T-helper 9 cell (primary cell): ENCODE measurements at places on chromosomes 11 and 22.

DNA sequence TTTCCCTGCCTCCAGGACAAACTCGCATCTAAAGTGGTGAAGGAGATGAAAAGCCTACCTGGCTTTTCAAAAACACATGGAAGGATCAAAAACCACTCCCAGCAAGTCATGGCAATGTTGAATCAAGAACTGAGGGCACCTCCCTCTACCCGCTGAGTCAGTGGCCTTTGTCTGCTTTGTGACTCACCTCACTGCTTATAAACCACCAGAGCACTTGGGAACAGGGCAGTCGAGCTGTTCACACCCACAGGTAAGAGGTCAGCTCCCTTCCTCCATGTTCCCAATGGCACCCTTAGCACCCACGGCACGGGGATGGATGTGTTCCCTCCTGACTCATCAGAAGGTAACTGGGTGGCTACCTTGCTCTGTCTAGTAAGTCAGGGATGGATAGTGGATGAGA is 21.7 kb downstream of the TENM4 start:
- no peak for DNase-seq

- DNase-seq, result no peak
Observed at GRCh38 chr11:75859614-75860013, 44.6 kb downstream of the UVRAG start.

GRCh38 chr11:1654388-1655167 is 25.0 kb downstream of the KRTAP5-5 start:
- no peak for DNase-seq

DNA sequence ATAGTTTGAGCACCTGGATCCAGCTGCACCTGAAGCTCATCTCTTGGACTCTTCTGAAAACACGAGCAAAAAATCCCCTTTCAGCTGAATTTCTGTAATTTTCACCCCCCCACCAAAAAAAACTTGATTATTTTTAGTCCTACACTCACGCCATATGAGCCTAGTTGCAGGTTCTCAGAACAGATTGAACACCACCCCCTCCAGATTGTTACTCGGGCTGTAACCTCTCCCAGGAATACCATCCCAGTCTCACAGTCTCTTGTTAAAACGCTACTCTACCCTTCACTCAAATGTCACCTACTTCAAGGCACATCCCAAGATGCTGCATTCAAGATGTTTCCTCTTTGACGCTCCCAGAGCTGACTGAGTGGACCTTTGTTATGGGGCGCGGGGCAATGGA is 96.3 kb upstream of the PRDM11 start:
- DNase-seq, result no peak

DNA sequence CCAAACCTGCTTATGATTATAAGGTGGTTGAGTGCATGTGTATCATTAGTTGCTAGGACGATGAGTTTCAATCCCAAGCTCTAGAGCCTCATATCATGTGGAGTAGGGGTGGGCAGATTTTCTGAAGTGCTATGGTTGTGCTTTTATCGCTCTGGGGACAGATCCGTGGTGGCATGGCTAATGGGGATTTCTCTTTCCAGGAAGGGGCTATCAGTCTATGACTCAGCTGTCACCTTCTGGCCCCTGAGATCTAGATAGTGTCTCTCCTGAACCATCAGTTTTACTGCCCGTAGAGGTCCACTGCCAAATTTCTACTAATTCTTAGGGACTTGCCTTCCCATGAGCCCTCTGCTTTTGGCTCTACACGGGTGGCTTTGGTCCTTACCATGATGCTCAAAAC is 51.8 kb downstream of the FDX1 start:
- no peak for DNase-seq

GRCh38 chr11:35083181-35083430 is 55.9 kb upstream of the CD44 start:
- DNase-seq, result no peak

DNA sequence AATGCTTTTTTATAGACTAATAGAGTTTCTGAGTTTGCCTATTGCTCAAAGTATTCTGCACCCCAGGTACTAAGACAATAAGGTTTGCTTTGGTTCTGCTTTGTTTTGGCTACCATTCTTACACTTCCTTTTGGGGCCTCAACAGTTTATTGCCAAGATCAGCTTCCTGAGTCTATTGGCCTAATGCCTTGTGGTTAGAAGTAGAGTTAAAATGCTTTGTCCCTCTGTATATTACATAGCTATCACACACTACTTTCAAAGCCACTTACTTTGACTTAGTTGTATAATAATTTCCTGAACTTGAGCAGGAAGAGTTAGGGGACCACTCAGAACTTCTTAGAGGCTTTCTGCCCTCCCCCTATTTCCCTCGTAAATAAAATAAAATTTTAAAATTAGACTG is 96.5 kb downstream of the DLG2 start:
- no peak for DNase-seq

DNA sequence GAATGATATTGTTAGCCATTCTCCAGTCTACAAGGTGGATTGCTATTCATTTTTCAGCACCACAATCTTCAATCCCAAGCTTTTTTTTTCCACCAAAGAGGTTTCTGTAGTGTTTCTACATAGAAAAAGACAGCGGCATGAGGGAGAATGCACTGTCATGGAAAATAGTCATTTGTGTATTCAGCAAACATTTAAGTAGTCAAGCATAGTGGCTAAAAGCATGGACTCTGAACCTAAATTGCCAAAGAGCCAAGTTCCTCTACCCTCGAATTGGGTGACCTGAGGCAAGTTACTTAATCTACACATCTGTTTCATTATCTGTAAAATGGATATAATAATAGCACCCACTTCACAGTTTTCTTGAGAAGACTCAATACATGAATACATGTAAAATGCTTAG is 14.2 kb downstream of the GAS2 start:
- DNase-seq, result no peak

GRCh38 chr11:112590764-112591163 is 330.1 kb upstream of the PLET1 start:
- no peak for DNase-seq

DNA sequence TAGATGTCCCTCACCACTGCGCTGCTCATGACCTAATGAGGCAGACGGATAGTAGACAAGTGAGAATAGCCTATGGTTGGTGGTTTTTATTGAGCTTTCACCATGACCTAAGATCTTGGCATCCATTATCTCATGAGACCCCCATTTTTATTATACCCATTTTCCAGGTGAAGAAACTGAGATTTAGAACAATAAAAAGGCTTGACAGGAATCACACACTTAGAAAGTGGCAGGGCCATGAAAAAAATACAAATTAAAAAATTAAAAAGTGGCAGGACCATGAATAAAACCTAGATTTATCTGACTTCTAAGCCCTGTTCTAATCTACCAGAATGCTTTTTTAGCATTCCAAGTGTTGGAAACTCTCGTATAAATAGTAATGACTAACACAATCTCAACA is 1.1 kb downstream of the LRRC55 start:
- DNase-seq, result no peak

DNA sequence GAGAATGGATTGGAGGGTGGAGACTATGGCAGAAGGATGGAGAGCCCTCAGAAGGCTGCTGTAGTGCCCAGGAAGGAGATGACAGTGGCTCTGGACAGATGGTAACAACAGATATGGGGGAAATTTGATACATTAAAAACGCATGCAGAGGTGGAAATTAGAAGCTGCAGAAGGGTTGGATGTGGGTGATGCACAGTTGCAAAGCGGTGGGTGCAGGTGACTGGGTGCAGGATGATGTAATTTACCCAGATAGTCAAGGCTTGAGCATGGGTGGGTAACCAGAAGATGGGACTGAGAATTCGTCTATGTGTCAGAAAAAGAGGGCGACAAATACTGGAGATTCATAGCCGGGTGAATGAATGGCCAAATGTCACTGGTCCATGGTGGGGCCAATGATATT is 570.3 kb downstream of the MN1 start:
- DNase-seq, result no peak

DNA sequence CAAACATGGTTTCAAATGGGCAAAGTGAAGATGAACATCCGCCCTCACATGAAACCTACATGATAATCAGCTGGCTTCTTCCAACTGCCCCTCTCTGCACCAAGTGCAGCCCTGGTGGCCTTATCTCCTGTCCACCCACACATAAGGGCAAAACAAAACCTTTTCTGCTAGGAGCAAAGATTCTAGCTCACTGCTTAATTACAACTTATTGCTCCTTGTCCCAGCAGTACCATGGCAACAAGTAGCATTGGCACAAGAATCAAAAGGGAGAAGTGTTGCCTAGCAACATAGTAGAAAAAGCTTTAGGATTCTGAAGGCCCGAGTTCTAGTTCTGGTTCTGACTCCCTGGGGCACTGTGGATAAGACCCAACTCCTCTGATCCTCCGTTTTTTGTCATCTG is 68.7 kb upstream of the BMAL1 start:
- DNase-seq, result no peak

DNA sequence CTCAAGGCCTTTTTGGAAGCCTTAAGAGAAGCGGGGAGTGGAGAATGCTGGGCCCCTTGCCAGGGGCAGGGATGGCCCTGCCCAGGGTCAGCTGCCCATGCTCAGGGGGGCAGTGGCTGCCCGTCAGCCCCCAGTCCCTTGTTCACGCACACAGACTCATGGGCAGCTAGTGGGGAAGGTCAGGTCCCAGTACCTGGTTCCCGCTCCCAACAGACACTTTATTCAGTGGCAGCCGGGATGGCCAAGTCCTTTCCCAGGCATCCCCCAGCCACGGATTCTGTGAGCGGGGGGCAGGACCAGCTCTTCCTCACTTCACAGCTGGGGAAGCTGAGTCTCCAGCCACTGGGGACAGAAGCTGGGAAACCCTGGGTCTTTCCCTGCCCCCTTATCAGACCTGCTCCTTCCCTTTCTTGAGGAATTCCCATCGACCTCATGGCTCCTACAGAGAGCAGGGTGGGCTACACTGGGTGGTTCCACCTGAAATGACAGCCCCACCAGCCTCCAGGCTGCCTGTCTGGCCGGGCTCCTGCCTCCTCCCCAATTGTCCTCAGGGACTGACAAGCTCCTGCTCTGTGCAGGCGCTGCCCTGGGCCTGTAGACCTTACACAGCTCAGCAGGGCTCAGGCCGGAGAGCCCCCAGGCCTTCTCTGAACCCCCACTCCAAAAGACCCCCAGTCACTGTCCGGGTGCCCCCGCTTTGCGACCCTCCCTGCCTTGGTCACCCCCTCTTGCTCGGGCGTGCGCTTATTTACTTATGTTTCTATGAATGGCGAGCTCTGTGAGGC is 61.0 kb upstream of the FGF3 start:
- no peak for DNase-seq

DNA sequence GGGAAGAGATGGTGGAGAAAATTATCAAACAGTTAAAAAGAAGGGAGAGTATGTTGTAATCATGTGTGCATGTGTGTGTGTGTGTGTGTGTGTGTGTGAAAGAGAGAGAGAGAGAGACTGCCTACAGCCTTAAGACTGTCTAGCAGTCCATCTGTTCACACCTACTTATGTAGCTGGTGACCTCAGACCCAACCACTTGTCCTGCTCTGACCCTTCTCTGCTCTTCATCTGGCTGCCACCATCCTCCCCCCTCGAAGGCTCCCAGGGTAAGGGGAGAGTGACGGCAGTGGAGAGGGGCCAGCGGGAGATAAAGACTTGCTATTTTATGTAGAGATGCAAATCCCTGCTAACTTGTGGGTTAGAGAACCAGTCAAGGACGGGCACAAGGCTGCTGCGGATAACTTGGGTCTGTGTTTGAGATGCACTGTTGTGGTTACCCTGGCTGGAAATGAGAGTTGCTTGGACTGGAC is 24.9 kb upstream of the GRAMD1B start:
- no peak for DNase-seq

GRCh38 chr11:60821827-60822599 is 19.9 kb upstream of the CCDC86 start:
- no peak for DNase-seq

DNA sequence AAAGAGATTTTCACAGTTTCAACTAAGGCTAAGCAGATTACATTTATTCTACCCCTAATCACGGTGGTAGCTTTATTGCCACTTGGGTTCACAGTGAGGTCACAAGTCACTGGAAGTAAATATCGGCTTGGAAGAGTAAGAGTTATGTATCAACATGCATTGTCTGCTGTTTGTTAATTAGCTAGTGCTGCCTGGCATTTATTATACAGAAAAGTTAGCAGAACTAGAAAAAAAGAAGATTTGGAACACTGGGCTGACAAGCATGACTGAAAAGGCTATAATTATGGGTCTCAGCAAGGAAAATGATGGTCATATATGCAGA is 13.7 kb upstream of the RAB38 start:
- DNase-seq, result no peak

GRCh38 chr11:44596525-44597276 is 31.2 kb downstream of the CD82 start:
- peak; percentile 66 for DNase-seq

DNA sequence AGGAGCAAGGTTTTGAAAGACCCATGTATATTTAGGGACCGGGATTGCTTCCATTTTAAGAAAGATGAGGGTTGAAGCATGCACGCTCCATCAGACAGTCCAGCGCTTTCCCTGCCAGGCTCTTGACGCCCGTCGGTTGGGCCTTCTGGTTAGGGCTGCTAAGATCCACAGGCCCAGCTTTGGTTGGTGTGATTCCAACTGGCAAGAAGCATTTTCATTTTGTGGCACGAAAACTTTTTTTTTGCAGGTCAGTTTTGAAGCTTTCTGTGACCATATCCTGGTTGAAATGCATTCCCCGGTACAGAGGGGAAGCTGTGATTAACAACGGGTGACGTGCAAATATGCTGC is 34.3 kb upstream of the MPPED1 start:
- no peak for DNase-seq

DNA sequence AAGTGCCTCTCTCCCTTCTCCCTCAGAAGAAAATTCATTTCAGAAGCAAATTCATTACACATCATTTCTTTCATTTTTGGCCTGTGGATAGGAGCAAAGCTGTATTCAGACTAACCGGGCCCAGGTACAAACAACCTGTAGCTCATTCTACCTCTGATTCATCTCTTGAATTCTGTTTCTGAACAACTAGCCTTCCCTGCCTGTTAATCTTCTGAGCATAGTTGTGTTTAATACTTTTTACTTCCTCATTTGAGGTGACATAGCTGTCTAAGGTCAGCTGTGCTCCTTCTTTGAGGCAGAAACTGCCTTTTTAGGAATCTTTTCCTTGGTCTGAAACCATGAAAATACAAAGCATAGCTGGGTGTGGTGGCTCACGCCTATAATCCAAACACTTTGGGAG is 12.6 kb upstream of the IL18BP start:
- DNase-seq, result no peak
